ACHN (cell line): ENCODE measurements at places on chromosomes 3 and 15.

DNA sequence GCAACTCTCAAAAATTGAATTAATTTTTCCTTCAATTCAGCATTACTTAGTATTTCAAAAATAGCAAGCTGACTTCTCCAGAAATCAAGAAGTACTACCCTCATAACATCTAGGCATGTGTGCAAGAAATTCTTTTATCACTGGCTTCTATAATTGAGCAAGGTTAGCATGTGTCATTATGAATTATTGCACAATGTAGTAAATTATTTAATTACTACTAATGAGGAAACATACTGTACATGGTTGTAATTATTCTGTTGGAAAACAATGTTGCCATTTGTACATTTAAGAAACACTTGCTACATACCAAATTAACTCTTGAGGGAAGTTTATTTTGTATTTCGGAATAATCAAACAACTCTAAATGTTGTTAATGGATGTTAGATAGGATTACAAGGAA lies 122.2 kb upstream of the ICE2 start:
- DNase-seq, result no peak

DNA sequence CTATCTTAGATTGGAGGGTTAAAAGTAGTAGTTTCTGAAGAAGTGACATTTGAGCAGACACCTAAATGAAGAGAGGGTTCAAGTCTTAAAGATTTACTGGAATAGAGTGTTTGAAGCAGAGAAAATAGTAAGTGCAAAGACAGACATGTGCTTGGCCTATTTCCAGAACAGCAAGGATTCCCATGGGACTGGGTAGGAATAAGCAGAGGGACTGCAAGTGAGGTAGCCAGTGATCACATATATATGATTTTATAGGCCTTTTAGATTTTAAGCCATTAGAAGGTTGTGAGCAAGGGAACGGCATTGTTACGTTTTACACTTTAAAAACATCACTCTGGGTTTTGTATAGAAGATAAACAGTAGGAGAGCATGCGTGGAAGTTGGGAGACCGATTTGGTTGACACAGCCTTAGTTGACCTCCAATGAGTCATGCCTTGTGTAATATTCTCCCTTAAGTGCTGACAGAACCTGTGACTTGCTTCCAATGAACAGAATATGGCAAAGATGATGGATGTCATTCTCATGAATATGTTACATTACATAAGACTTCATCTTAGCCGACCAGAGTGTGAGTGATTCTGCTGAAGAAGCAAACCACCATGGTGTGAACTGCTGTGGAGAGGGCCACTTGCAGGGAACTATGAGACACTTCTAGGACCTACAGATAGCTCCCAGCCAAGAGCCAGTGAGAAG lies 37.1 kb upstream of the SLC4A7 start:
- DNase-seq, result no peak

DNA sequence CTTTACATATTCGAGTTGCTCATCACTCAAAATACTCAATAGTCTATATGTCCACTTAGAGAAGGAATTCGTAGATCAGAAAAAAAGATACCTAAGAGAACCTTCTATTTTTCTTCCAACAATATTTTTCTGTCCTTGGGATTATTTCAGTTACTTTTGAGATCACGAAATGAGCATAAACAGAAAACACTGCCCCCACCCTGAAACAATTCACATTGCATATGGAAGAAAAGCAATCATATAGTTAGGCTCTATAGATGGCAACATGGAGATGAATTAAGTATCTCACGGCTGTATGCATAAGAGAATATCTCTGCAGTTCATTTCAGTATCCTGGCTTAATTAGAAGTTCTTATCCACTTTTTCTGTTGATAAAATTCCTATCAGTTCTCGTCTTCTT lies 391.1 kb downstream of the FGF12 start:
- no peak for DNase-seq

DNA sequence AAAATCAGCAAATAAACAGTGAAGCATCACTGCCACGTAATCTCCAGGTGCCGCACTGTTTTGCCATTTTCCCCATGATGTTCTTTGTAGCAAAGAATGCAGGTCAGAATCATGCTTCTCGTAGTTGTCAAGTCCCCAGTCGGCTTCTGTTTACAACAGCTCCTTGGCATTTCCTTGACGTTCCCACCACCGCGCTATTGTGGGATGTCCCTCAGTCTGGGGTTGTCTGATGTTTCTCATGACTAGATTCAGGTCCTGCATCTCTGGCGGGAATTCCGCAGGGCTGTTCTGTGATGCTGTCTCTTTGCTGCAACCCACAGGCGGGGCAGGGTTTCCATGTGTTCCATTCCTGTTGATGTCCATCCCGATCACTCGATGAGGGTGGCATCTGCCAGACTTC lies 117.9 kb upstream of the SMAD3 start:
- DNase-seq, result no peak

DNA sequence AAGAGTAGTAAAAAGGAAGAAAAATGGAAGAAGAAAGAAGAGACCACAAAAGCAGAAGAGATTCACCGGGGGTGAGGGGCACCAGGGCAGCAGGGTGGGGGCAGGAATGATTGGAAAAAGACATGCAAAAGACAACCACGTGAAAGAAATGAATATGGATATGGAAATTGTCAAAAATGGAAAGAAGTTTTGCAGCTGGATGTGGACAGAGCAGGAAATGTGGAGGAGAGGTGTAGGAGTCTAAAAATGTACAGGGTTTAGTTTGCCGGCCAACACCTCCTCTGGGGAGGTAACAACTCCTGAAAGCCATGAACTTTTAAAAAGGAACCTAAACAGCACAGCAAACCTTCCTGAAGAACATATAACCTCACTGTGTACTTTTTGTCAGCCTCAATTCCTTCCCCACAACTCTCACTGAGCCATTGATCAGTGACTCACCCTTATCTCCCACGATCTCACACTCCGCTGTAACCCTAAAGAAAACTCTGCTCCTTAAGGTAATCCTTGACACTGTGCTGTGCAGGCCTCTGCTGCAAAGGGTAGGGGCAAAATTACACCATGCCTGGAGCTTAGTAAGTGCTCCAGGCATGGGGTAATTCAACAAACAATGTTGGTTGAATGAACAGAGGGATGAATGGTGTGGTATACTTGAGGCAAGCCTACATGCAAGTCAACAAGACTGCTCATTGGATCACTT lies 100.2 kb upstream of the BOC start:
- no peak for DNase-seq

DNA sequence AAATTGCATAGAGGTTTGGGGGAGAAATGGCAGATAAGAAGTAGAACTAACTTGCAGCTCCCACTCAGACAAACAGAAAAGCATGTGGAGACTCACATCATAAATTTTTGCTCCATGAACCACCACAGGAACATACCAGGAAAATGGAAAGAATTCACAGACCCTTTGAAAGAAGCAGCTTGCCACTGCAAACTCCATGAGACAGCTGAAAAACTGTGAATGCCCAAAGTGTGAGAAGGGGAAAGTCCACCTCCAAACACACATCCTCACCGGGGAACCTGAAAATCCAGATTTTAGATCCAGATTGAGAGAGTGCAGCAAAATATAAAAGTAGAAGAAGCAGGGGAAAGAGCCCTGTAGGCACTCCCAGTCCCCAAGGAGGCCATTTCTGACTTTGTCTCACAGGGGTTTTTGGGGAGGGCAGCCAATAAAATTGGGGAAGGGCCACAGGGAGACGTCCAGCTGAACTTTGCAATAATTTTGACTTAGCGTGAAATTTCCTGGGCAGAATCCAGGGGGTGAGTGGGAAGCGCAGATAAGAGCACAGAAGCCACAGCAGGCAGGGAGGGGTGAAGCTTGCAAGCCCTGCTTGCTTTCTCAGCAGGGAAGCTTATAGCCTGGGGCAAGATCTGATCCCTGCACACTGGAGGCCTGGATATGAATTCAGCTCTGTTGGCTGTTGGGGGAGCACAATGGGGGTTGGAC lies 183.4 kb upstream of the UBE2E2 start:
- no peak for DNase-seq

- no peak for DNase-seq
These were observed 660.3 kb downstream of the SI start for GRCh38 chr3:164417955-164418354.

GRCh38 chr3:18135060-18135814 lies 289.9 kb downstream of the SATB1 start:
- no peak for DNase-seq
